ENCODE measurements at places on chromosomes 7 and 10. TPM values are rescaled to one million over a fixed set of nuclear protein-coding genes. Genes with fewer than 3 reads are reported as not detected.

DNA sequence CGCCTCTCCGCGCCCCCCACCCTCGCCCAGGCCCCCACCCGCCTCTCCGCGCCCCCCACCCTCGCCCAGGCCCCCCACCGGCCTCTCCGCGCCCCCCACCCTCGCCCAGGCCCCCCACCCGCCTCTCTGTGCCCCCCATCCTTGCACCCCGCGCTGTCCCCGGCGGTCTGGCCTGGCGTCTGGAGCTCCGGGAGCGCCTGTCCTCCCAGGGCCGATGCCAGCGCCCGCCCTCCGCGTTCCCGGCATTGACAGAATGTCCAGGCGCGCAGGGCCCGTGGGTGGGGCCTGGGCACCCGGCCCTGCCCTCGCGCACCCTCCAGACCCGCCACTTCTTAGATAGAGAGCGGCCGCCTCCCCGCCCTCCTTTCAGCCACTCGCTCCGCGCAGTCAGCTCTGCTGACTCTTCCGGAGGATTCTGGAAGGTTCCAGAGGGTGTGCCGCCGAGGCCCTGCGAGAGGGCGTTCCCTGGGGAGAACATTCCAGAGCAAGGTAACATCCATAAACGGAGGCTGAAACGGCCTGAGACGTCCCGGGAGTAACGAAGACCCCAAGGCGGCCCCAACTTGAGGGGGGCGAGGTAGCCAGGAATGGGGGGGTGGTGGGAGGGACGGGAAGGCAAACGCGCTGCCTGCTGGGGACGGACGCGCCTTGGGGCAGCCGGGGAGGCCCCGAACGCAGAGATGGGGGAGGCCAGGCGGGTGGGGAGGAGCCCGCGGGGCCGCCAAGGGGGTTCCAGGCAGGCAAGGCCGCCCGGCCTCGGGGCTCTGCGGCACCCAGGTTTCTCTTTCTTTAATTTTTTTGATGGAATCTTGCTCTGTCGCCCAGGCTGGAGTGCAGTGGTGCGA lies 117.8 kb downstream of the DYNC2I1 start:
- DNase-seq: no peak

GRCh38 chr10:14859775-14860174 lies 18.9 kb upstream of the SUV39H2 start:
- no peak for DNase-seq

DNA sequence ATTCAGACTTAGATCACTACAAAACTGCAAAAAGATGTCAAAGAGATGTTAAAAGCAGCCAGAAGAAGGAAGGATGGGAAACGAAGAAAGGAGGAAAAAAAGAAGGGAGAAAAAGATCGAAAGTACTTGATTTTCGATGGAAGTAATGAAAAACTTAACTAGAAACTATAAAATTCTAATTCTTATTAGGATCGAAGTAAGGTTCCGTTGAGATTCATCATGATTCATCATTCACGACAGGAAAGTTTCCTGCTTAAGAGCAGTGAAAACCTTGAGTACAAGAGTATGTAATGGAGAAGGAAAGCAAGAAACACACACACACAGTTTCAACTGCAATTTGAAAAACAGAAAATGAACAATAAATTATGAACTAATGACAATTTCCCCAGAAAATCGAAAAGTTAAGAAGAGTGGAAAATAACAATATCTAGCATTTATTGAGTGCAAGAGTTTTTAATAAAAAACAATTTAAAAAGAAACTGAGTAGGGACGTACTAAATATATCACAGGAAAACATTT lies 1.1 kb upstream of the ING3 start:
- DNase-seq: no peak

- no peak for DNase-seq
These were observed 20.5 kb downstream of the GRID1 start for GRCh38 chr10:86345859-86346798.

DNA sequence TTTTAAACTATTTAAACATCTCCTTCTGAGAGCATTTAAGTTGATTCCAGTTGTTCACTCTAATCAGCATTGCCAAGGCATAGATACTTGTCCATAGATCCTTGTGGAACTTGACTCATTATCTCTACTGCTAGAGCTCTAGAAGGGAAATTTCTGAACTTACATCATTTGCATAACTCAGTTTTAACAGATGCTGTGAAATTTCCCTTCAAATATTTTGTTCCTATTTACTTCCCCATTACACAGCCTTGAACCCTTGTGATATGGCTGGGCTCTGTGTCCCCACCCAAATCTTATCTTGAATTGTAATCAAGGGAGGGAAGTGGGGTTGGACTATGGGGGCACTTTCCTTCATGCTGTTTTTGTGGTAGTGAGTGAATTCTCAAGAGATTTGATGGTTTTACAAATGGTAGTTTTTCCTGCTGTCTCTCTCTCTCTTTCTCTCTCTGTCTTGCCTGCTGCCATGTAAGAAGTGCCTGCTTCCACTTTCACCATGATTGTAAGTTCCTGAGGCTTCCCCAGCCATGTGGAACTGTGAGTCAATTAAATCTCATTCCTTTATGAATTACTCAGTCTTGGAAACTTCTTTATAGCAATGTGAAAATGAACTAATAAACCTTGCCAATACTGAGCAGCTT lies 25.4 kb downstream of the INSIG1 start:
- no peak for DNase-seq

DNA sequence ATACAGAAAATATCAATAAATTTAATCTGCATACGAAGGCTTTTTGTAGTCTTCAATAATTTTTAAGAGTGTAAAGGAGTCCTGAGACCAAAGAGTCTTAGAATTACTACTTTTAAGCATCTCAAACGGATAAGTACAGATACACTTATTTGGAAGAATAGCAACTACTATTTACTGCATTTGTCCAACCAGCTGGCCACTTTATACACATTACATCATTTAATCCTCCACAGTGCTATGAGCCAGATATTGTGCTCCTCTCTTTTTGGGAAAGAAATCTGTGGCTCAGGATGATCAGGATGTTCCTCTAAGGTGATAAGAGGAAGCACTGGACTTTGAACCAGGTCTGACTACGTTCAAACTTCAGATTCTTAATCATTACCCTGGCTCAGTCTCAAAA lies 588.6 kb upstream of the LRRTM3 start:
- no peak for DNase-seq

DNA sequence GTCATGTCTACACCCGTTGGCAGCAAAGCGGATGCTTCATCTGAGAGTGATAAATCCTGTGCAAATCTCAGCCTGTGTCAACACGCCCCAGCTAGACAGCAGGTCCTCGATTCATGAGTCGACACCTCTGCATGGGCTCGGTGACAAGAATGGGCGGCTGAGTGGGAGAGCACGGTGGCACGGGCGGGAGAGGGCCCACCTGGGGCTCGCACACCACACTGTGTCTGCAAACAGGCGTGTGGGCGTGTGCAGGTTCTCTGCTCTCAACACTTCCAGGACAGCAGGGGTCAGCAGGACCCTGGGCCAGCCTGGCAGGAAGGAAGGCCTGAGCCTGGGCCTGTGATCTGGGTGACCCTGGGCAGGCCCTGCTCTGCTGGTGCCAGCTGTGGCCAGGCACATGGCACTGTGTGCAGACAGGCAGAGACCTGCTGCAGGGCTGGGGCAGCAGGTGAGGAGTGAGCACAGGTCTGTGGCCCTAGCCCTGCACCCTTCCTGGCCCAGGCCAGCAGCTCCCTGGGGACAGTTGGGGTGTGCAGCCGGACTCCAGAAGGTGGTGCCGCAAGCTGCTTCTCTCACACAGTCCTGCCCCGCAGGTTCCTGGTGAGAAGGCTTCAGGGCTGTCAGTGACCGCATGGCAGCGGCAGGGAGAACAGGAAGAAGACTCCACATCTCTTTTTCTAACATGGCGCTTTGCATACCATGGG lies 216.4 kb downstream of the ELFN1 start:
- no peak for DNase-seq

GRCh38 chr10:108130575-108130974 lies 966.1 kb upstream of the SORCS1 start:
- no peak for DNase-seq

GRCh38 chr10:119243488-119243887 lies 36.1 kb downstream of the GRK5 start:
- no peak for DNase-seq

- DNase-seq: no peak
These were observed 130.0 kb downstream of the ICA1 start for GRCh38 chr7:8131694-8132605.

DNA sequence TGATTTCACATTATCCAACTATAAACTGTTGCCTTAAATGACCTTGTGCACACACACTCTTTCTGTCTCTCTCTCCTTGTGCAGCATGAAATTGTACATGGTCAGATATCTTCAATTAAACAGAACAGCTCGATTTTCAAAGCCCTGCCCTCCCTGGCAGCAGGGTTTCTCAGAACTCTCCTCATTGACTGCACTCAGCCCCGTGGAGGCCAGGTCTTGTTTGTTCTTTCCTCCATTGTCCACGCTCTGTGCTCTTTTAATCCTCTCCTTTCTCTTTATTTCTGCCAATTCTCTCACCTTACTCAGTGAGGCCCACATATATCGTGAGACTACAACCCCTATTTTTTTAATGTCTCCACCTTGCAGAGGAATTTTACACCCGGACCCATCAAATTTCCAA lies 175.9 kb upstream of the STK17A start:
- DNase-seq: no peak

DNA sequence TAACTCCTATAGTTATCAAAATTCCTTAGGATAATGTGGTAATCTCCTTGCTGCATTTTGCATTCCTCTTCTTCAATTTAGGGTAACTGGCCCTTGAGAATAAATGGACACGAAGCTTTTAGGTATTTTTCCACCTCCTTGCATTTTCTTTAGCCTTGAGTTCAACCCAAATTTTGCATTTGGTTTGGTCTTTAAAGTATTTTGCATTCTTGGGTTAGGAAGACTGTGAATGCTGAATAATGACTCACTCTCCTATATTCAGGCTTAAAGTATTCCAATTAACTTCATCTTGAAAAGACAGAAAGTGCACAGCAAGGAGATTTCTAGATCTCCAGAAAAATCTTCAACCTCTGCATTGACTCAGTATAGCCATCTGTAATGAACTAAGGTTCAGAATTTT lies 47.3 kb downstream of the TFPI2 start:
- DNase-seq: no peak

- peak; percentile 75 for DNase-seq
These were observed 117.2 kb downstream of the PTPN20 start for GRCh38 chr10:47028466-47028865.

Gene ANXA7
- 146 TPM for total RNA-seq

Gene PRPS1L1
- total RNA-seq: not detected

Gene UPK3BL2
- total RNA-seq: 9.9 TPM

Gene CDHR3
- total RNA-seq: 35.7 TPM

Gene FRMD4A
- total RNA-seq: 188 TPM

Gene HOXA4
- 4.0 TPM for total RNA-seq

Gene ATRNL1
- 0.74 TPM for total RNA-seq

Gene CRHR2
- total RNA-seq: 0.19 TPM

Data from mesenteric fat pad (tissue), 1 donor.